Hepatocyte (in vitro differentiated cells): ENCODE measurements at places on chromosomes 2 and 18.

GRCh38 chr2:200007306-200007705, 51.9 kb downstream of the MAIP1 start:
- DNase-seq, result no peak

GRCh38 chr18:39647627-39648534, 2082.3 kb upstream of the CELF4 start:
- DNase-seq, result peak; percentile 17

DNA sequence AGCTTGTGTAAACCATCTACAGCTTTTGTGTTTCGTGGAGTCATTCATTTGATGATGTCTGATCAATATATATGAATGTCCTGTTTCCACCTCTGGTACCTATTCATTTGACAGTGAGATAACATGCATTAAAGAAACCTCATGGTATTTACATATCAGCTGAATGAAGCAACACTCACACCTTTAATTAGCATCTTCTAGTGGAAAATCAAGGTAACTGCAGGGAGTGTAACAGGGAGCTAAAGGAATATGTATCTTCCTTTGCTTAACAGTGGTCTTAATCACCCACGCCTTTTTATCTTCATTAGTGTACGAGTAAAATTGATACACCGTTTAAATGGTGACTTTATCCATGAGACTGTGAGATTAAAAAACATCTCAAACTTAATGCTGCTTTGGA, 15.6 kb downstream of the SLC39A10 start:
- DNase-seq, result no peak

DNA sequence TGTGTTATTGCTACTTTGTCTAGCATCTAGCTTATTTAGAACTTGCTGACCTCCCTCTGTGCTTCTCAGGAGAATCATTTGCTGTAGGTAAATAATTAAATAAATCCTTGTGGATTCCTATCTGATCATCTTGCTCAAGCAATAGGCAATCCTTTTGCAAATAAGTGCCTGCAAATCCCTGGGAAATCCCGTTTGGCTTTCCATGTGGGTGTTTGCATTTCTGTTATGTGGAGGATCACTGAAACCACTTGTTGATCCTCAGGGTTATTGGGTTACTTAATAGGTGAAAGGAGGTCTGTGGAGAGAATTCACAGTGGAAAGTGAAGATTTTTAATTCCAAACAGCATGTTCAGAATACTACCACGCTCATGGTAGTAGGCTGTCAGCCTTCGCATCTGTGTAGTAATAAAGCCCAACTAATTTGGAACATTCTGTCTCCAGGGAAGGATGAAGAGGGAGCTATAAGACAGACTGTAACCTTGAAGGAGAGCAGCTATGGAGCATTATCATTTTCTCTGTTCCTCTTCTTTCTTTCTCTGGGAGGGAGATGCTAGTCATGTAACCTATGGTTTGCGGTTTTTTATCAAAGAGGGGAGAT, 72.5 kb downstream of the GULP1 start:
- DNase-seq, result peak; percentile 14

GRCh38 chr18:23725827-23726661, 36.8 kb downstream of the LAMA3 start:
- no peak for DNase-seq

GRCh38 chr18:38413193-38413592, 847.6 kb upstream of the CELF4 start:
- DNase-seq, result no peak

DNA sequence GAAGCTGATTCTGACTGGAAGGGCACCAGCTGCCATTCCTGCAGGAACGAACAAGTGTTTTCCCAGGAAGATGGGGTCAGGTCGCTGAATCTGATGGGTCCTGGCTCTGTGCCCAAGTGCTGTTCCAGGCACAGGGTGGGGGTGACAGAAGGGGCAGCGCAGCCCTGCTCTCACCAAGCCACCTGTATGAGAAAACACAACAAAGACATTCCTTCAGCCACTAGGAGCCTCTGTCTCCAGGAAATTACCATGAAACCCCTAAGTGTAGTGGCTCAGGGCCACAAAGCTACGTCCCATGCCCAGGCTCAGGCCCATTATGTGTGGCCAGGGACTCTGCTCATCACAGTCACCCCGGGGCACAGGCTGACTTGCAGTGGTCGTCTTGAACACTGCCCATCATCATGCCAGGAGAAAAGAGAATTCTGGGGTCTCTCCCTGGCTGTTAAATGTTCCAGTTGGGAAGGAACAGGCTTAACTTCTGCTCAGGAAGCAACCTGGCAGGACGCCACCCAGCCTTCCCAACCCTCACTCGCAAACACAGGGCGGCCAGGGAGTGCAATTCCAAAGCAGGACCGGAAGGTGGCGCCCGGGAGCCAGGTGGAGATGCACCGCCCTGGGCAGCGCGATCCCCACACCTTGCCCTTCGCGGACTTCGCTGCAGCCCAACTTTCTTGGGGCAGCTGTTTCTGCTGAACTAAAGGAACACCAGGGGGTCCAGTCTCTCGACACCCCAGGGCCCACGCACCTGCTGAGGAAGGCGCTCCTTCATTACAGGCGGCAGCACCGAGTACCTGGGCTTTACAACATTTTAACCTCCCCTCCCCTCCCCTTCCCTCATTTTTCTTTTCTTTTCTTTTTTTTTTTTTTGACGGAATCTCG, 11.0 kb upstream of the SFTPB start:
- peak; percentile 89 for DNase-seq

DNA sequence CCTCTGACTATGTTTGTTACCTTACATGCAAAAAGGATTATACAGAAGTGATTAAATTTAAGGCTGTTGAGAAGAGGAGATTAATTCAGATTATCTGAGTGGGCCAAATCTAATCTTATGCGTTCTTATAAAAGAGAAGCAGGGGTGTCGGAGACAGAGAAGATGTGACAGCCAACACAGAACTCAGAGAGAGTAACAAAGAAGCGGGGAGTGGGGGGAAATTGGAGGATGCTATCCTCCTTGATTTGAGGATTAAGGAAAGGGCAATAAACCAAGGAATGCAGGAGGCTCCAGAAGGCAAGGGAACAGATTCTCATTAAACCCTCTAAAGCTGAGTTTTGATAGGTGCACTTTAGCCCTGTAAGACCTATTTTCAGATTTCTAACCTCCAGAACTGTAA, 291.3 kb upstream of the REG3G start:
- no peak for DNase-seq

GRCh38 chr18:43893001-43893637, 615.8 kb upstream of the SYT4 start:
- peak; percentile 26 for DNase-seq

GRCh38 chr2:224412141-224413015, 10.5 kb upstream of the FAM124B start:
- DNase-seq, result peak; percentile 17

DNA sequence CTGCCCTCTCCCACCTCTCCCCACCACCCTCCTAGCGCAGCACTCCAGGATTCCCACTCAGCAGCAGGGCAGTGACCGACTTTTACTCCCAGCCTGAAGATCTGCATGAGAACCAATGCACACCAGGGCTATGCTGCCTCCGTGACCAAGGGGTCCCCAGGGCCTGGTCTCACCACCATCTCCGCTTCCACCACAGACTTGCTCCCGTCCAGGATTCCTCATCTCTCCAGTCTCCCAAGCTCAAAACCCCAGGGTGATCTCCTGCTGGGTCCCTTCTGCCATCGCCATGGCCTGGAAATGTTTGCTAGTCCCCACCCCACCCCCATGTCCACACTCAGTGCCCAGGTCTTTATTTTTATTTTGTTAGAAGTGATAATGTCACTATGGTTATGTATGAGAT, 2.1 kb upstream of the CIDEA start:
- no peak for DNase-seq

DNA sequence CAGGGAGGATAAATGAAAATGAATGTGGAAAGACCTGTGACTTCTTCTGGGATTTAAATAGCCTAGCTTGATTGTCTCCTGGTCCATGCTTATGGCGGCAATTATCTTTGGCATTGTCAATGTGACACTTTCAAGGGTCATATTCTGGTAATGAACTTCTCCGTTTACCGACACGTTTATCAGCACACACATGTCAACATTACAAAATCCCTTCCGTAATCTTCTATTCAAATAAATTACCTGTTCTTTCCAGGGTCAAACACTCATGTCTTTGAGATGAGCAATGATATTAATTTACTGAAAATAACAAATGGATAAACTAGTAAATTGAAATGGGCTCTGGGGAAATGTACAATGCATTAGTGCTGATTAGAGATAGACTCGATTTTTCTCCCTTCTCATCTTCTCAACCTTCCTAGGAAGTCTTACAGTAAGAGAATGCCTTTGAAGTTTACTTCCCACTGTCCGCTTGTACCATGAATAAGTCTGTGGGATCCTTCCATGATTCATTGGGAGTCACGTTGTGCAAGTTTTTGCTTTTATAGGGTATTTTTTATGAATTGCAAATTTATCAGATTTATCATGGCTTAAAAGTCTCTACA, 646.3 kb upstream of the LRATD1 start:
- no peak for DNase-seq

DNA sequence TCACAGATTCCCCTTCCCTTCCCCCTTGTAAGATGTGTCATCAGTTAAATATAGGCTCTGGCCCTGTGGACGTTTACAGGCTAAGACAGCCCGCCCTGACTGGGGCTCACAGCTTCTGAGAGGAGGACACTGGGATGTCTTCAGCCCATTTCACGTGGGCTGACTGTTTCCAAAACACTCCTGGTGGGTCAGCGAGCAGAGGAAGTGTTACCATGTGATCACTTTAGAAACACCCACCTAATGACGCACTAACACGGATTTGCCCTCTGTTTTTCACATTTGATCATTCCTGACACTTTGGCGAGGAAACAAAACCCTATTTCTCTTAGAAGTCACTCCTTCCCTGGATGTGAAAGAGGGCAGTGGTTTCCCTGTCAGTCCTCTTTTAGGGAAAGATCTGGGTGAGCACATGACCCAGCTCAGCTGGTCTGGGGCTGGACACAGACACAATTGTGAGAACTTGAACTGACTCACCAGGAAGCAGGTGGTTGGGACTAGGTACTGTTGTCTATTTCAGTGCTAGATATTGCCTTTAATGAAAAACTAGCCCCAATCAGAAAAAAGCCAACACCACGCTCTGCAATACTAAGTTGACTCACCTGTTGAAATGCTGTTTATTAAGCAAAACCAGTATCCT, 38.8 kb downstream of the BMP10 start:
- DNase-seq, result peak; percentile 23

- no peak for DNase-seq
Observed at GRCh38 chr2:237144516-237144915, 58.8 kb downstream of the COPS8 start.

DNA sequence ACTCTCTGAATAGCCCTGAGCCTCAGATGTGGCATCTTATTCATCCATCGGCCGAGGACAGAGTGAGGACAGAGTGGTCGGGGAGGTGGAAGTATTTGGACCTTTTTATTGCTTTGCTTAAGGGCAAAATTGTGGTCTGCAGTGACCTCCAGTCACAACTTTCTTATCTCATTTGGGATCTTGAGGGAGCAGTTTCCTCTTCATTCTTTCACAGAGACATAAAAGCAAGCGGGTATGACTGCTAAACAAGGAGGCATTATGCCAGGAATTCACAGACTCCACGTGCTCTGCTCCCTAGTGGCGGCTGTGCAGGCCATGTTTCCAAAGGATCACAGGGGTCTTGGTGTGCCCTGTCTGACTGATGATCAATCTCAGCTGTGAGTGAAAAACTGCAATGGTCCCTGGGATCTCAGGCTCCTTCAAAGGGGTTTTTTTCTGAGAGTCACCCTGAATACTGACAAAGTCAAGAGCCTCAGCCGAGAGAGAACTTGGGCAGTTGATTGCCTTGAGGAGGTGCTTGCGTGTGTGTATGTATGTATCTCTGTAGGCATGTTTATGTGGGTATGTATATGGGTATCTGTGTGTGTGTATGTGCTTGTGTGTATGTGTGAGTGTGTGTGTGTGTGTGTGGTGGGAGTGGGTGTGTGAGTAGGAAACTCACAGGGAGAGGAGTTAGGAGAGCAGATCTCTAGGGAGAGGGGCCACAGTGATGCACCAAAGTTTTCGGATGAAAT, 47.7 kb downstream of the RAPGEF4 start:
- peak; percentile 30 for DNase-seq

DNA sequence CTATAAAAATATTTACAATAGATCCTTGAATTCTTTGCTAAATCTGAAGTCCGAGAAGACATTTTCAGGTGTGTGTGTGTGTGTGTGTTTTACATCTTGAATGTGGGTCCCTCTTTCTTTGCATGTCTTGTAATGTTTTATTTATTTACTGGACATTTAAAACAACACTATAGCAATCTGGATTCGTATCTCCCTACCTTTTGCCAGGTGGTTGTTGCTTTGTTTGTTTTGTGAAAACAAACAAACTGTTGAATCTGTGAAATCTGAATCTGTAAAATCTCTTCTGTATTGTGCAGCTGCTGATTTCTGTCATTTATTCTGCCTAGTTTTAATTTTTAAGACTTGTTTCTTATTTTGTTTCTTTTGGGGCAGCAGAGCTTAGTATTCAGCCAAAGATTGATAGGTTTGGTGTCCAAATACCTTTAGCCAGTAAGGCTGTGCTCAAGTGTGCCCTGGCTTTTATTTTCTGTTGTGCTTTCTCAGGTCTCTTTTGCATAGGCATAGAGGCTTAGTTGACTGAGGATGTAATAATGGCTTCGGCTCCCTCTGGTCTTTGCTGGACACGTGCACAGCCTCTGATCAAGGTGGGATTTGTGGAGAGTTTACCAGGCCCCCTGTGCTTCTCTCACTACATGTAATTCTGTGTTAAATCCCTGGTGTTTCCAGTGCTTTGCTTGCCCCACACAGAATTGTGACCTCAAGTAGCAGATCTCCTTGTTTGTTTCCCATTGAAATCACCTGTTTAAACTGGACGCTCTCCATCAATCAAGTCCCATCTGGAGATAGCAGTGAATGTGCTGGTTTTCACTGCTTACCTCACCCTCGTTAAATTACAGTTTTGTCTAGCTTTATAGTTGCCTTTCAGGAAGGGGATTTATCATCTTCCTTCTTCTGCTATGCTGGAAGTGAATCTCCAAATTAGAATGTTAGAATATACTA, 71.1 kb downstream of the BIRC6 start:
- no peak for DNase-seq

DNA sequence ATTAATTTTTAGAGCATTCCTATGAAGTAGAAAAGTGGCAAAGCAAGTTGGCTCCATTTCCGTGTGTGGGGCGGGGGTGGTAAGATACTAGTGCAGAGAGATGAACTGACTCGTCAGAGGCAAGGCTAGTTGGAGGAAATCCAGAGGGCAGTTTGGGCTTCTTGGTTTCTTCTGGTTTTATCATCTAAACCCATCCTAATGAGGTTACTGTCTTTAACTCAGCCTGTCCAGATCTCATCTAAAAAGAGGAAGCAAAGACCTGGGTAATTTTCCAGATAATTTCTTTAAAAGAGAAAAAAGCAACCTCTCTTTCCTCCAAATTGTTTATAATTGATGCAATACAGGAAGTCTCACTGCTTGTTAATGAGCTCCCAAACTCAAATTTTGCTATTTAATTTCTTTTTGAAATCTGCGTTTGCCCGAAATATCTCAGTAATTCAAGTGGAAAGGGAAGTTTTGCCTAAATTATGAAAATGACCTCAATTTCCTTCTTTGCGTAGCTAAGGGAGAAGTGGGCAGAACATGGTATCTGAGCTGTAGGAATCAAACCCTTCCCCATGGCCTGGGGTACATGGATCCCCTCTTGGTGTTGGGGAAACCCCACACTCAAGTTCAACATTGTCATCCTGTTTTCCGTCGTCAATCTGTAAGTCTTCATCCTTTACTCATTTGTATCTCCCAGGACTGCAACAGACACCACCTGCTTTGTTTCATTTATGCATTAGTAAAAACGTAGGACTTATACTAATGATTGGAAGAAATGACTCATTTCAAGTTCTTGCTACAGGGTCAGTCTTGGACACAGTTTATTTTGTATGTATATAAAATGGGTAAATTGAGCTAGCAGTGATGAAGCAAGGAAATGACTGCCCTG, 89.1 kb upstream of the KLF7 start:
- DNase-seq, result no peak
